Stimulated activated CD4-positive, alpha-beta T cell treated with anti-CD3 and anti-CD28 coated beads, Interleukin-2, amount 100 ng/mL, for 4 hours (primary cell): ENCODE measurements at places on chromosomes 7 and 10.

DNA sequence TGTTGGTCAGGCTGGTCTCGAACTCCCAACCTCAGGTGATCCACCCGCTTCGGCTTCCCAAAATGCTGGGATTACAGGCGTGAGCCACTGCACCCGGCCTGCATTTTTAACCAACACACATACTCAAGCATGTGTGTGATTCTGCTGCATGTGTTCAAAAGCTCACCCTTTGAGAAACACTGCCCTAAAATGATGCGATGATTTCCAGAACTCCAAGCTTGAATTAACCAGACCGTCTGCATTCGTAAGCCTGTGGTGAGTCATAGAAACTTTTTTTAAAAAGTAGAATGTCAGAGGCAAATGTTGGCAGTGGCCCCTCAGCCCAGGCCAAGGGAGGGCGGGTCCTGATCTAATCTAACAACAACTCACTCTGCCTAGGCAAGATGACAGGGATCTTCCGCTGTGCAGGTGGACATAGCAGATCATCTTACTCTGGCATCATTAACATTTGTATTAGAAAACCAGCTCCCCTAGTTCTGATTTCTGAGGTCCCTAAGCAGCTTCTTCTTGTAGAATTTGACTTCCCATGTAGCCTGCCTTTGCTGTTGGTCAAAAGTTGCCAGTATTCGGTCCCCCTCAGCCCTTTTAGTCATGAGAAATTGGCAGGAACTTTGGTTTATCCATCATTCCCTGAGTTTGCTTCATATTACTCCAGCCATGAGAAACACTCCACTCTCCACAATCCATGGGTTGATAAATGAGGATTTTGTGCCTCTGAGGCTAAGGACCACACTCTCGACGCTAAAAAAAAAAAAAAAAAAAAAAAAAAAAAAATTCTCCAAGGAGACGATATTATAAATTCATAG, 190.4 kb downstream of the SKIDA1 start:
- no peak for DNase-seq

- no peak for DNase-seq
These were observed 39.3 kb downstream of the PRF1 start for GRCh38 chr10:70563230-70563629.

DNA sequence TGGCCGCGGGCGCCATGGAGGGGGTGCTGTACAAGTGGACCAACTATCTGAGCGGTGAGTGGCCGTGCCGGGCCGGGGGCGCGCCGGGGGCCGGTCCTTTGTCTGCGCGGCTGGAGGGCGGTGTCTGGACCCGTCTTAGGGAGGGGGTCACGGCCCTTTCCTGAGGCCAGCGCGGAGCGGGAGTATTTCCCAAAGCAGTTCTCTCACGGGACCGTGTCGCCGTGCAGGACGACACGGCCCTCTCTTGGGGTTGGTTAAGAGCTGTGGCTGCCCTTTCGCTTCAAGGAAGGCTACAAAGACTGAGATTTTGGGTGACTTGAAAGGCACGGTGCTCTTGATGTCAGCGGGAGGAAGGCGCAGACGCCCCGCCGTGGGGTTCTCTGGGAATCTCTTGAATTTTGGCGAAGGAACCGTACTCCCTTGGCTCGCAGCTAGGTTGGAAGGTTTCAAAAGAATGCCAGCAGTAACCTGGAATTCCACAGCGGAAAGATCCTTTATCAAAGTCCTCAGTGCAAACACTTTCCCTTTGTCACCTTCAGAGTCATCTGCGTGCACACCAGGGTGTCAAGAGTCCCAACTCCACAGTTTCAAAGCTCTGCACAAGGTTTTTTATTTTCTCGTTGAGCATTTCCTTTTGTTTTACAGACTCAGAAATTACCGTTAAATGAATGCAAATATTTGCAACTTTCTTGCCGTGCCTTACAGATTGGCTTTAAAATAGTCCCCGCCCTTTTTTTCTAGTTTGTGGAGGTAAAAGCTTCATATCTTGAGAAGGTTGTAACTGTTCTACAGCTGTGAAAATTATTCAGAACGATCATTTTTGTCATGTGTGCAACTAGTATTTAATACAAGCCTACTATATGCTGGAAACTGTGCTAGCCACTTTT, 780 bp downstream of the PLEKHA8 start:
- no peak for DNase-seq

GRCh38 chr7:66921396-66921917, 432 bp downstream of the TMEM248 start:
- DNase-seq = no peak
